ENCODE measurements at places on chromosomes 5 and 9.
A peak's percentile ranks its signal among the peaks of the same experiment; 100 is the strongest.

DNA sequence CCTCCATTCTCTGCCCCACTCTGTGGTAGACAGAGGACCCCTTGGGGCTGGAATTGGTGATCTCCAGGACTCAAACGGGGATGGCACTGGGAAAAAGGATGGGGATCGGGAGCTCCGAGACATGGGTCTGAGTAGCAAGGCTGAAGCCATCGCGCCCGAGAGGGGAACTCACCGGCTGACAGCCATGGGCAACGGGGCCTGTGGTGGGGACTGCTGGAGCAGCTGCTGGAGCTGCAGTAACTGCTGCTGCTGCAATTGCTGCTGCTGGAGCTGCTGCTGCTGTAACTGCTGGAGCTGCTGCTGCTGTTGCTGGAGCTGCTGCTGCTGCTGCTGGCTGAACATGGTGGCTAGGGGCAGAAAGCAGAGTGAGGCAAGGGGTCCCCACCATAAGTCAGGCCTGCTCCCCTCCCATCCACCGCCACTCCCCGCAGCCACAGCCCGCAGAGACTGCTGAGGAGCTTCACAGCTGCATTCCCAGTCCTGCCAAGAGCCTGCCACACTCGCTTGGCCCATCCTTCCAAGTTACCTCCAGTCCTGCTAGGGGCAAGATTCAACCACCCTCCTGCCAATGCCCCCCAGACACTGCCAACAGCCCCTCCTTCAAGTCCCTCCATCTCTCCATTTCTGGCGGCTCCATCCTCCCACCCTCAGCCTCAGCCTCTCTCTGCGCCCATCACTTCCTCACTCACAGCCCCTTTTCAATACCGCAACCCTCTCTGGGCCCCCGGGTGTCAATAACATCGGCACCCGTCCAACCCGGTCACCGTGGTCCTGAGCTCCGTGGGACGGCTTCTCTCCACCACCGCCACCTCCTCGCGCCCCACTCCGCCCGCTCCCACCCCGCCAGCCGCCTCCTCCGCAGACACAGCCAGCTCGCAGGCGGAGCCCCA is 611 bp downstream of the CIZ1 start:
- DNase-seq: no peak

GRCh38 chr9:131733541-131734061 is 6.3 kb downstream of the RAPGEF1 start:
- peak; percentile 34 for DNase-seq

DNA sequence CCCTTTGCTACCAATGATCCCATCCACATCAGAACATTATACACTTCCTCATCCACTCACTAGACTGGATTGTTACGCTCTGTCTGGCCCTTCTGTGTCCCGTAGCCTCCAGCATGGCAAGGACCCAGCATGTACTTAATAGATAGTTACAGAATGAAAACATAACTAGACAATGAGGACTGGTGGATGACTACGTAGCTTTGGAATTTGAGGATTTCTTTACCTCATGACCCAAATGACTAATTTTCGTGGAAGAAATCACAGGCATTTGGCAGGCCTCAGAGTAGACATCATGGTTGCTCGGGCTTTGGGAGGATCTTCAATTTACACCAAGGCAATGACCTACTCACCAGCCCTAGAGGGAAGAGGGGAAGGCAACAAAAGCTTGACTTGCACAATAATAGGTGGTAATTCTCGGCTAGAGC is 299.8 kb downstream of the TLE1 start:
- DNase-seq: no peak

DNA sequence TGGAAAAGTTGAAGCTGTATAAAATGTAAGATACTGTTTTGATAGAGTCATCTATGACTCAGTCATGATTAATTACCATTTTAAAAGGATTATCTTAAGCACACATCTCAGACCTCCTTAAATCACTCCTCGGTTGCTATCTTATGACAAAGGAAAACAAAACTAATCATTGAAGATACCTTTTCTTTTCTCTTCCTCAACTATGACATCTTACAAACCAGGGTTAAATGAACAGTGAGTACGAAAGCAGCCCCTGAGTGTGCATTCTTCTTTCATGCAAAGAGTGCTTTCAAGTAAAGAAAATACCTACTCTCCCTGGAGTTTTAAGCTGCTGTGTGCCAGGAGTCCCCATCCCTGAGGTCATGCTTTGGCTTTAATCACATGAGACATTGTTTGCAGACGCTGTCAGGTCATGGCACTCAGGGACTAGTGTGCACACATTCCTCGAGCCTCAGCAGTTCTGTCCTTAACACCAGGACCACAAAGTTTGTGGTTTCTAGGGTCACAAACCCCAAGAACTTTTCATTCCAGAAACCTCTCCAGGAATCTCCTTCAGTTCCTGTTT is 86.7 kb upstream of the ICE1 start:
- no peak for DNase-seq

DNA sequence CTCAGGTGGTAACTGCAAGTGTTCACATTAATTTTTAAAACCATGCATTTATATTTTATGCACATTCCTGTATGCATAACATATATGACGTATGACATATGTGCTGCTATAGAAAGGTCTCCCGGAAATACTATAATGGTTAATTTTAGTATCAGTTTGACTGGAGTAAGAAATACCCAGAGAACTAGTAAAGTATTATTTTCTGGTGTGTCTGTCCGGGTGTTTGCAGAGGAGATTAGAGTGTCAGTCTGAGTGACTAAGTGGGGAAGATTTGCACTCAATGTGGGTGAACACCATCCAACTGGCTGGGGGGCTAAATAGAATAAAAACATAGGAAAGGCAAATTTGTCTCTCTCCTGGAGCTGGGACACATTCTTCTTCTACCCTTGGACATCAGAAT is 26.9 kb downstream of the UIMC1 start:
- DNase-seq: no peak

DNA sequence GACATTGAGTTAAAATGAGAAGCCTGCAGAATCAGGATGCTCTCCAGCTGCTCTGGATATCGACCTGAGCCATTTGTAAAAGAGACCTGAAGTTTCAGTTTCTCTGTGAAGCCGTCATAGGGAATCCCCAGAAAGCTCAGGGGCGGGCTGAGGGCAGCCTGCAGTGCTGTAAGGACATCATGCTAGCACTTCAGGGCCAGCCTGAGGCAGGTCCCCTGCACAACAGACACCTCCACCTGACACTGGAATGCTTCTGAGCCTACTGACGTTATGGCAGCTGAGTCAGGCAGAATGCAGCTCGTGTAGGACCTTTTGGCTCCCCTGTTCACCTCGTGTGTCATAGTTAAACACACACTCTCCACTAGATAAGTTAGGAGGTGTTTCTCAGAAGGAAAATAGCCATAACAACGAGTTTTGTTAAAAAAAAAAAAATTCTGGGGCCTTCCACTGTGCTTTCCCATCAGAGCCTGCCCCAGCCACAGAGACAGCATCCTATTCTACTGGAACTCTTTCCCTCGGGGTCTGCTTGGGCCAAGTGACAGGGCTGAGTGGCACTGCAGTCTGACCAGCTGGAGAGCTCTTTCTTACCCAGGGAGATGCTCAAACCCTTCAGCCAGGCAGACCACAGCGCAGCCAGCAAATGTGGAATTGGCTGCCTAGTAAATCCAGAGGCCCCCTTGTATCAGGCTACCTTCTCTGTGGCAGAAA is 354.9 kb downstream of the DIRAS2 start:
- no peak for DNase-seq

DNA sequence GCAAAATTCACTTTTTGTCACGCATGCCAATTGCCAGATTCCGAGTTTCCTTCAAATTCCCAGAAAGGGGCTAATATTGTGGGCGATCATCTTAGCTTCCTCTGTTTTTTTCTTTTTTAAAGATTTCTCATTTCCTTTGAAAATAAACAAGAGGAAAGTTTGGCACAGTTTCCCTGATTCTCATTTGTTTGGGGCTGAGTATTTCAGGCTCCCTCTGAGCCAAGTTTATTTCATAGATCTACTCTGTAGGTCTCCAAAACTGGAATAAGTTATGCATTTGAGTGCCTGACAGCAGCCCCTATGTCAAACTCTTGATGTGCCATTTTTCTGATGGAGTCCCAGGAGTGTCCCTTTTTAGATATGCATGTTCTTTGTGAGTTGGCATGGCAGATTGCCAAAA is 1297.2 kb upstream of the WWC1 start:
- DNase-seq: no peak

- DNase-seq: peak; percentile 41
Observed at GRCh38 chr9:89466451-89467277, 31.2 kb downstream of the SEMA4D start.

DNA sequence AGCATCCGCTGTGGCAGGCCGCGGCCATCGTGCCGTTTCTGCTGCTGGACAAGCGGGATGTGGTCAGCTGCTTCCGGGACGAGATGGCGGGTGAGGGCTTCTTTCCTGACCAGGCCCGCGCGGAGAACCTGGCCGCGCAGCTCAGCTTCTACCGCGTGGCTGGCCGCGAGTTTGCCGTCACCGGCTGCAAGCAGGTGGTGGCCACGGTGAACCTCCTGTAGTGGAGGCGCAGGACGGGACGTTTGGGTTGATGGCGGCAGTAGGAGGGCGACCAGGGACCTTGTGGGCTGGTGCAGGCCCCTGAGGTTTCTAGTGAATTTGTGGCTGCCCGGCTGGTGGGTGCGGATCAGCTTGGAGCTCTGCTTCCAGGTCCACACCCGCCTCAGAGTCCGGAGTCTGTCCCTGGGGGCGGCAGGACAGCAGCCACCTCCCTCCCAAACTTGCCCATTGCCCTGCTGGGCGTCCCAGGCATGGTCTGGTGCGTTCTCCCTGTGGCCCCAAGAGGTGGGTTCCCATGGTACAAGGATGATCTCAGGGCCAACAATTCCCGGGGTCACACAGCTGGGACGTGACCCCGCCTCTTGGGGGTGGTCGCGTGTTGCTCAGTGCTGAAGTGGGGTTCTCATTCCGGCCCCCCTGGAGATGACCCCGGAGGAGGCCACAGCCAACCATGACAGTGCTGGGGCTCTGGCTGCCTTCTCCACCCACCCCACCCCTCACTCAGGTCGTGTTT is 2.4 kb downstream of the TOR4A start:
- no peak for DNase-seq

GRCh38 chr9:97921959-97922724 is at the start of gene TRMO:
Gene TRMO, minus strand, starts transcription at chr9:97922500. Its CDS starts 7 bp downstream, at chr9:97922493.
- peak; percentile 98 for DNase-seq

GRCh38 chr9:134433101-134433500 is 106.8 kb downstream of the RXRA start:
- DNase-seq: no peak

All from activated CD4-positive, alpha-beta T cell treated with anti-CD3 and anti-CD28 coated beads, Interleukin-2, amount 10 ng/mL, durations not matched to agents 7 days and 5 days (primary cell).